ENCODE measurements at places on chromosomes 11 and 22.

DNA sequence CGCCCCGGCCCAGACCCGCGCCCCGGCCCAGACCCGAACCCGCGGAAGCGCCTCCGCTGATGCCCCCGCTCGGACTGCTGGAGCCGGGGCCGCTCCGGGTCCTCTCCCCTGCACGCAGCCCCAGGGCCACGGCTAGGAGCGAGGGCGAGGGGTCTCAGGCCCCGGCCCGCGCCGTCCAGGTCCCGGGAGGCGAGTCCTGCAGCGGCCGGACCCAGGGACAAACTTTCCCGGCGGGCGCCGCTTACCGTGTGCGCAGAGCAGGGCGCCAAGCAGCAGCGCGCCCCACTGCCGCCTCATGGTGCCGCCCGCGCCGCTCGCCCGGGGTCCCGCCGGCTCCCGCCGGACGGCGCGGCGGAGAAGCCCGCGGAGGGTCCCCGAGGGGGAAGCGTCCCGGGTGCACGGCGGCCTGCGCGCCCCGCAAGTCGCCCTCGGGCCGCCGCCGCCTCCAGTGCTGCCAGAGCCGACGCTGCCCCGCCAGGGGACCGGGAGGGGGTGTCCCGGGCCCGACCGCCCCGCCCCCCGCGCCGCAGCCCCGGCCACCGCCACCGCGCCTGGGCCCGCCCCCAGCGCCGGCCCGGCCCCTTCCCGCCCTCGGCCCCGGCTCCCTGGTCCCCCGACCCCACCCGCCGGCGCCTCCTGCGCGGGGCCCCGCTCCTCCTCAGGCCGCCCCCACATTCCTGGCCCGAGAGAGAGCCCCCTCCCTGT lies at the start of gene LRP4:
Gene LRP4 (minus strand): TSS at position 468 of the 705 bp plus-strand sequence. CDS start 171 bp downstream, at position 297.
- peak; percentile 9 for DNase-seq

DNA sequence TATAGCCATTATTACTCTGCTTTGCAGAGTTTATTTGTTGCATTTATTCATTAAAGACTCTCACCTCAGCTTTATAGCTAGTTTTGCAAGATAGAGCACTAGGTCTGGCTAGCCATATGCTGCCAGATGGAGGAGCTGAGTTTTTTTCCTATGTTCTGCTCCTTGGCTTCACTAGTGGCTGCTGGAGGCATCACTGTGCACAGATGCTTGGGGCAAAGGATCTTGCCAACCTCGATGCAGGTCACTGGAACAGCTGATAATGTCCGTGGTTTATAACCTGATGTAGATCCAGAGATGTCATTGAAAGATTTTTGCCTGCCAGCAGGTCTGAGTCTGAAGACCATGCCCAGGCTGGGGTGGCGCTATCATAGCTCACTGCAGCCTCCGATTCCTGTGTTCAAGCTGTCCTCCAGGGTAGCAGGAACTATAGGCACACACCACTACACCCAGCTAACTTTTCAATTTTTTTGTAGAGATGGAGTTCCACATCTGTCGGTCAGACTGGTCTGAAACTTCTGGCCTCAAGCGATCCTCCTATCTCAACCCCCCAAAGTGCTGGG lies 63.2 kb downstream of the PACS1 start:
- DNase-seq = no peak

GRCh38 chr11:118620529-118621070 lies 13.2 kb downstream of the PHLDB1 start:
- peak; percentile 22 for DNase-seq

DNA sequence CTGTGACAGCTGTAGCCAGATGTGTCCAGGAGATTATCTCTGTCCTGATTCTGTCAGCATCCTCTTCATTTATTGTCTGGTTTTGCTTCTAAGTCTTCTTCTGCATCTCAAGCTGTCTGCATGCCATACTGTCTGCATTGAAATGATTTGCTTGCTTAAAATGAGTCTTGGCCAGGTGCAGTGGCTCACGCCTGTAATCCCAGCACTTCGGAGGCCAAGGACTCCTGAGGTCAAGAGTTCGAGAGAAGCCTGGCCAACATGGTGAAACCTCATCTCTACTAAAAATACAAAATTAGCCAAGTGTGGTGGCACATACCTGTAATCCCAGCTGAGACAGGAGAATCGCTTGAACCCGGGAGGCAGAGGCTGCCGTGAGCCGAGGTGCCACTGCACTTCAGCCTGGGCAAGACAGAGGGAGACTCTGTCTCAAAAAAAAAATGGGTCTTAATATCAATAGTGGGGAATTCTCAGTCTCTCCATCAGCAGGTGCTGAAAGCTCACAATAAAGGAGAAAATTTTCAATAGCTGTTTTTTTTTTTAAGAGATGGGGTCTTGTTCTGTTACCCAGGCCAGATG lies 39.2 kb upstream of the AMPD3 start:
- no peak for DNase-seq

- DNase-seq = no peak
These were observed 21.8 kb downstream of the RPL3 start for GRCh38 chr22:39297490-39298240.

DNA sequence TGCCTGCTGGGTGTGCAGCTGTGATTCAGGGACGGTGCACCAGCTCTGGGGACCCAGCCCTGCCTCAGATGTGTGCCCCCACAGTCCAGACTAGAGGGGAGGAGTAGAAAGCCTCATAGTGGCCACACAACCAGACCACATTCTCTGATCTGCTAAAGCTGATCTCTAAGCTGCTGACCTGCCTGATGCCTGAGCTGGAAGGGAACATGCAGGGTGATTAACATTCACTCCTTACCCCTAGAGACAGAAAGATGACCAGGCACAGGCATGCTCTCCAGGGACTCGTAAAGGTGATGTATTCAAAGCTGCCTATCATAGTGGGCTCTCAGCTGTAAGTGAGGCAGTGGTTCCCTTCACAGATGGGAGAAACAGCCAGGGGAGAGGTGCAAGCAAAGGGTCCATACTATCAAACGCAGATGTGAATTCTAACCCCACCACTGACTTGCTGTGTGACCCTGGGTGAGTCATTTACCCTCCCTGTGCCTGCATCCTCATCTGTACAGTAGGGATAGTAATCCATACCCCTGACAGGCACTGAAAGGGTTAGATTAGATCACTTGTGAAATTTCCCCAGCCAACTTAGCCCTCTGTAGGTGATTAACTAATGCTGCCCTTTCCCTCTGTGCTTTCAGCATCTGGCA lies 29.0 kb upstream of the LRRC32 start:
- DNase-seq = no peak

GRCh38 chr11:257766-258493 lies 20.3 kb upstream of the NLRP6 start:
- no peak for DNase-seq

DNA sequence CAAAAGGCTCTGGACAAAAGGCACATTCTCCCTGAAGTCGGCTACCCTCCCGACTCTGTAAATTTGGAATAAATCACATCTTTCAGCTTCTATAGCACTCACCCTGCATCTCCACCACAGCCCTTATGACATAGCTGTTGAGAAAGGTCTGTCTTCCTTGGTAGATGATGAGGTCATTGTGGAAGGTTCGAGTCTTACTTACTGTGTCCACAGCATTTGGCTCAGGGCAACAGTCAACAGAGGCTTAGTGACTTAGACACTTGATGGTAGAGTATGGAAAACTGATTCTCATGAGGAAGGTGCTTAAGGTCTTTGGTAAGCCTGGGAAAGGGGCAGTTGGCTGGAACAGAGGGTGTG lies 45.6 kb downstream of the PTPRJ start:
- DNase-seq = peak; percentile 78

DNA sequence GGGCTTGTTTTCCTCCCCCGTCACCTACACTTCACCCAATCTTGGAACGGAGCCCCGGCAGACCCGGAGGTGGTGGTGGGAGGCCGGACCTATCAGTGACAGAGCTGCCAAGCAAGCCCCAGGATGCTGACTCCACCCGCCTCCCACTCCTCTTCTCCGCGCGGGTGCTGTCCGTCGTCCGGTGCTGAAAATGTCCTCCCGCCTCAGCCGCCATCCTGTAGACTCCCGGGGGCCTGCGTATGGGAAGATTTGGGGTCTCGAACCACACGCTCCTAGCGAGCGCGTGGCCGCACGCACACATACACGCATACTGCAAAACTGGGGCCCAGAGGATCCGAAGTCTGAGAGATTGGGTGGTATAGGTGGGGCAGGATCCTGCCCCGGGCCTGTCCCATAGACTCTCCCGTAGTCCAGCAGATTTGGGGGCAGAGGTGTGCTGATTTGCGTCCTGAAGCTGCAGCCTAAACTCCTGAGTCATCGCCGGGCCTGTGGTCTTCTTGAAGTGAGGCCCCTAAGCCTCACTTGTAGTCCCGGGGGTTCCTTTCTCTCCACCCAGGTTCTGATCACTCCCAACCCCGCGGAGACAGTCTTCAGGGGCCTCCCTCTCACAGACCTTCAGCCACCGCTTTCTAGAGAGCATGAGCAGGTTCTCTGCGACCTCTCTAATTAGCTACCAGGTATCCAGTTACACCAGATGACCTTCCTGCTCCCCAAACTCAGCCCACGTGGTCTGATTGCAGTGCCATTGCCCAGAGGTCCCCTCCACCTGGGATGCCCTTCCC lies 796 bp upstream of the YIF1A start:
- peak; percentile 87 for DNase-seq

DNA sequence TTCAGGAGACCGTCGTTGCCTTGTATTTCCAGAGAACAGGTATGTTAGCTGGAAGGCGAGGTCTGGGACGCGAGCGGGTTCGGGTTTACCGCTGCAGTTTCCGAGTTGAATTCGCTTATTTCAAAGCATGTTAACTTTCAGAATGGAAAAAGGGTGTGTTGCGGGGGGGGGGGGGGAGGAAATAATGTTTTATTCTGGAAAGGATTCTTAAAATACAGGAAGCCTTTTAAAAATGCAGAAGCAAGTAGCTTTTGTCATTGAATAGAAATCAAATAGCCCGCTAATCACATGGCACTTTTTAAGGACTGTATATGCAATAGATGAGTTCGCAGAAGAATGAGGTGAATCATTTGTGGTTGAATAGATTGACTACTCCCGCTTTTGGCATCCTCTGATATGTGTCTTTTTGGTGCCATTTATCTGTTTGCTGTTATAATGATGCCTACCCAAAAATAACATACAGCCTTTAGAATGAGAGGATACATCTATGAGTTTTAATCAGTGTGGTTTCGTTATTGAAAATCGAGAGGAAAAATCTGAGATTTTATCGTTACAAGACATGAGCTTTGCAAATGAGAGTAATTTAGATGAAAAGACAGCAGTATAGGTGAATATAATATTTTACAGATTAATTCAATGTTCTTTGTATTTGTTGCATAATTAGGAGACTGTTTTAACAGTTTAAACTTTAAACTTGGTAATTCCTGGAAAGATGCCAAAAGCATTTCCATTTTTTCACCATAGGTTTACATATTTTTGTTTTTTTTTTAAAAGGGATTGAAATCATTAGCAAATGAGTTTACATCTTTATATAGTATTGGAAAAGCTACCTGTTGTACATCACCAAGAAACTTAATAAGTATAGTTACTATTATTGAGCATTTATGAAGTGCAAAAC lies 1.7 kb downstream of the PDE3B start:
- peak; percentile 85 for DNase-seq

- DNase-seq = no peak
These were observed 13.7 kb upstream of the BCL9L start for GRCh38 chr11:118939404-118939915.

- DNase-seq = no peak
These were observed 23.9 kb downstream of the EHF start for GRCh38 chr11:34644669-34645406.

DNA sequence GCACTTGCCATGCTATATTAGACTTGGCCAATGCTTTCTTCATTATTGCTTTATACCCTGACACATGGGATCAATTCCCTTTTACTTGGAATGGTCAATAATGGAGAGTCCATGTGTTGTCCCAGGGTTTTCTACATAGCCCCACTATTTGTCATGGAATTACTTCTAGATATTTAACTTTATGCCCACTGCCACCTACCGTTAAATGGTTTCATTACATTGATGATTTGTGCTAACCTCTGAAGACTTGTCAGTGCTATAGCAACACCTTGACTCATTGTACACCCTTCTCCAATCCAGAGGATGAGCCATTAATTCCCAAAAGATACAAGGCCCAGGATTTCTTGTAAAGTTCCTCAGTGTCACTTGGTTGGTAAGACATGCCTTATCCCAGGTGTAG lies 31.4 kb upstream of the SLC22A25 start:
- no peak for DNase-seq

DNA sequence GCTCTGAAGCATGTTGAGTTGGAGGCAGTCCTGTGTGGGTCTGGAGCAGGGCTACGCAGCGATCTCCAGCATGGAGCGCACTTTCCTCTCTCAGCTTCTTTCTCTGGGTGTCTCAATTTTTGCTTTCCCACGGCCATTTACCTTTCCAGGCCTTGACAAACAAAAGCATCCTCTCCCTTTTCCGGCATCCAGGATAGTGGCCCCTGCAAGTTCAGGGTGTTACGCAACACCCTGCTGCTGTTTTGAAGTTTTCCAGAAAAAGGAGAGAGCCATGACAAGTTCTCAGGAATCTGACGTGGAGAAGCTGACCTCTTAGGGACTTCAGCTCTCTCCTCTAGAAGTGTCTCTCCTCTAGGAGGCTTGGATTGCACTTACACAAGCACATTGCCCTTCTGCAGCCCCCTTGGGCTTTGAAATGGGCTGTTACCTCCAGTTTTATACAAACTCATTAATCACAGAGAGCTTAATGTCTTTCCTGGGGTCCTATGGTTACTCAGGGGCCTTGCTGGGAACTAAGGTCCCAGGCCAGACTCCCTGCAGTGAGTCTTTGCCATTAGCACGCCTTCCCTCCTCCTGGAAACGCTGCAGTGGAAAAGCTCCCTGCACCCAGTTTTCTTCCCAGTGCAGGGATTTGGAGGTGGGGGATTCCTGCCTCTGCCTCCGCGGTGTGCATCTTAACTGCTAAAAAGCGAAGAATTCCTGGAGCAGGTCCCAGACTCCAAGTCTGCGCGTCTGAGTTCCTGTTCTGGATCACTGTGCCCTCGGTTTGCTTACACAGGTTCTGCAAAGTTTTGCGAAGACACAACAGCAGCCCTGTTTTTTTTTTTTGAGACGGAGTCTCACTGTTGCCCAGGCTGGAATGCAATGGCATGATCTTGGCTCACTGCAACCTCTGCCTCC lies 80.4 kb downstream of the BARX2 start:
- DNase-seq = no peak

DNA sequence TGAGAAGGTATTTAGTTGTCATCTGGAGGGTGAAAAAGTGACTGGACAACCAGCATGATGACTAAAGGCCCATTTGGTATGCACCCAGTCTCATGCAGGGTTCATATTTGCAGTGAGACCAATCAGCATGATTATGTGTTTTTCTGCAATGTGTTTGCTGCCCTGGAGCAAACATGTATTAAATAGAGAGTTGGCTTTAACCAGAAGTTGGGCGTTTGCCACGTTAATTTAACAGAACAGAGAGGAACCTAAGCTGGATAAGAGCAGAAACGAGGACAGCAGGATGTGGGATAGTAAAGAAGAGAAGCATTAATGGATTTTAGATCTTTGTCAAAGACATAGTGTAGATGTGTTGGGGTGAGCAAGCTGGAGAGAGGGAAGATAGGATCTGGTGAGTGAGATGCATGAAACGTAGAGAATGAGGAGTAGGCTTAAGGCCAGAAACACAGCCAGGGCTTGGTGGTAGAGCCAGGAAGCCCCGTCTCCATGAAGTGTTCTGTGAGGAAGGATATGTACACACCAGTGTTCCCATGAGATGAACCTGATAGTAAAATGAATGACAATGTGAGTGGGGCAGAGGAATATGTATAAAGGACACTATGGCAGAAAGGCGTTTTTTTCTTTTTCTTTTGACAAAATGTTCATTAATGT lies 164.0 kb upstream of the PDGFD start:
- no peak for DNase-seq

- DNase-seq = no peak
These were observed 14.7 kb downstream of the SSH3 start for GRCh38 chr11:67317888-67318555.

Data from inflammatory macrophage (primary cell).